ENCODE measurements at places on chromosomes 12 and 14.

DNA sequence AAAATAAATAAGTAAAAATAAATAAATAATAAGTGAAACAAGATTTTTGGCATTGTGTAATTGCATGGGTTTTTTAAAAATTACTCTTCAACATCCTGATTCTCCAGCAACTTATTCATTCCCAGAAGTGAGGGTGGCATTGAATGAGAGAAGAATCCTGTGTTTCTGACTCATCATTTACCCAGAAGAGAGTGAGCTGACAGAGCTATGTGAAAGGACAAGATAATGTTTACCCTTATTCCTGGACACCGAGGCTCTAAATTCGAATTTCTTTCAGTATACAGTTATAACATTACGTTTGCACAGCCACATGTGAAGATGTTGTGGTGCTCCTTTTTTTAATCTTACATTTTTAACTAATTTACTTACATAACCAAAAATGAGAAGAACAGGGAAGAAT is 36.4 kb downstream of the BBS10 start:
- peak; percentile 45 for DNase-seq

DNA sequence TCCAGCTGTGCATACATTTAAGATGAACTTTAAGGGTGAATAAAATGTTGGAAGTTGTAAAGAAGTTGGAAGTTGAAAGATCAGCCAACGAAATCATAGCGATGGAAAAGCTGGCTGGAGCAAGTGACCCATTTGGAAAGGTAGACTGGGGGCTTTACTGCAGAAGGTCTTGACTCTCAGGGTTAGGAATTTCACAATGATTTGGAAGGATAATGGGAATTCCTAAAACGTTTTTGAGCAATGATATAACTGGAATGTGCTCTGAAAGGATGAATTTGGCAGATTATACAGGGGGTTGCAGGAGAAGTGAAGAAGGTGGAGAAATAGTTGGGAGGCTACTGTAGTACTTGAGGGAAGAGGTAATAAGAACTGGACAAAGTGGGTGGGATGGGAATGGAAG is 27.4 kb downstream of the EMP1 start:
- DNase-seq, result no peak

GRCh38 chr12:106004289-106004688 is 134.5 kb downstream of the NUAK1 start:
- no peak for DNase-seq

GRCh38 chr12:3145033-3145432 is 67.9 kb downstream of the TSPAN9 start:
- DNase-seq, result no peak

- DNase-seq, result no peak
Measured at GRCh38 chr14:66842911-66843512, 335.1 kb downstream of the GPHN start.

DNA sequence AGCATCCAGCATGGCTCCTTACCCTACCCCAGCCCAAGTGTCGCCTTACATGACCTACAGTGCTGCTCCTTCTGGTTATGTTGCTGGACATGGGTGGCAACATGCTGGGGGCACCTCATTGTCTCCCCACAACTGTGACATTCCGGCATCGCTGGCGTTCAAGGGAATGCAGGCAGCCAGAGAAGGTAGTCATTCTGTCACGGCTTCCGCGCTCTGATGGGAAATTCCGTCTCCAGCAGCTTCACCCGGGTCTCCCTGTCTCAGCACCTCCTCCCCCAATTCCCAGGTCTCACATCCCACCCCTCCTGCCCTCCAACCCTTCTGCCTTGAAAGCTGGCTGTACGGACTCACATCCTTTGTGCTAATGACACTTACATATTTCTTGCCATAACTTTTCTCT is 14.6 kb downstream of the PAX9 start:
- no peak for DNase-seq

DNA sequence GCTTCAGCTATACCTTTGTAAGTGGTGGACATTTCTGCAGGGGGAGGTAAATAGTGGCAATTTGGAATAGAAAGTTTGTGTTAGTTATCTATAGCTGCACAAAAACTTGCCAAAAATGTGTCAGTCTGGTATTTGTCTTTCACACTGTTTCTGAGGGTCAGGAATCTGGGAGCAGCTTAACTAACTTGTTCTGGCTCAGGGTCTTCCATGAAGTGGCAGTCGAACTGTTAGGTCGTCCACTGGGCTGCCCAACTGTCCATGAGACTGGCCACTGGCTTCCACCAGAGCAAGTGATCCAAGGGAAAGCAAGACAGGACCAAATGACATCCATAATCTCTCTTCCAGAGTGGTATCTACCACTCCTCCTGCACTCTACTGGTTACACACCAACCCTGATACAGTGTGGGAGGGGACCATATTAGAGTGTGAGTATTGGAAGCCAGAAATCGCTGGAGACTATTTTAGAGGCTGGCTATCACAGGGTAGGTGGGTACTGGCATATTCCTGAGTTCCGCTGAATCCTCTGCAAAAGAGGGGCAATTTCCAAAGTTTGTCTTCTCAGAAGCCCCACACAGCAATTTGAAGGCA is 60.9 kb downstream of the DYRK2 start:
- no peak for DNase-seq

DNA sequence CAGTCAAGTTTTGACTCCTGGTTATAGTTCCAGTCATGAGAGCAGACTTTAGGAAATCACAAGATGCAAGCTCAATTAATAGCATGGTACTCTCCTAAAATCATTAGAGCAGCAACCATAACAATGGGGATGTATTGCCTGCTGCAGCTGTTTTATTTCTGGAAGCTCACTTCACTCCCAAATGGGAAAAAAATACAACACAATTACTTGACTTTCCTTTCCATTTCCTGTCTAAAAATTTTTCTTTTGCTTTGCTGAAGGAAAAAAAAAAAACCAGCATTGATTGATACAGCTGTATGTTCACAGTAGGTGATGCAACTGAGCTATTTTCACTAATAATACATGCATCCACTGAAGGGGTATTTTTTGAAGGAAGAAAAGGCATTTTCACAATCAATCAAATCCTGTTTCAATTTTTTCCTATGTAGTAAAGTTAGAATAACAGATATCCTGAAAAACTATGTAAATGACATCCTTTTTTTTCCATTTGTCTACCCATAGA is 143.9 kb upstream of the NOVA1 start:
- DNase-seq, result no peak

- DNase-seq, result no peak
Measured at GRCh38 chr12:22173177-22173576, 127.2 kb downstream of the CMAS start.

DNA sequence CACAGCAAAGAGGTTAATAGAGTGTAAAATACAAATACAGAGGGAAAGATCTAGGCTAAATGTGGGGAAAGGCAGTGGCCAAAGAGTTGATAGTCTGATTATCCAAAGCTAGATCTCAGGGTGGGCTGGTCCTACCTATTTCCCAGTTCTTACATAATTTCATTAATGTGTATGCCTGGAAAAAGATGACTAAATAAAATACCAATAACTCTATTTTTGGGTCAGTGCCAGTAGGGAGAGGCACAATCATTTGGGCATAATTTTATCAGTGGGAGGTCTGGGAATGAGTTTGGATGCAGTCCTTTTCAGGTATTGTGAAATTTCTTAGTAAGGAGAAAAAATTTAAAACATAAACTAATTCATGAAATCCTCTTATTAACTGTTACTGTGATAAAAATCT is 30.6 kb upstream of the CLEC14A start:
- DNase-seq, result no peak

DNA sequence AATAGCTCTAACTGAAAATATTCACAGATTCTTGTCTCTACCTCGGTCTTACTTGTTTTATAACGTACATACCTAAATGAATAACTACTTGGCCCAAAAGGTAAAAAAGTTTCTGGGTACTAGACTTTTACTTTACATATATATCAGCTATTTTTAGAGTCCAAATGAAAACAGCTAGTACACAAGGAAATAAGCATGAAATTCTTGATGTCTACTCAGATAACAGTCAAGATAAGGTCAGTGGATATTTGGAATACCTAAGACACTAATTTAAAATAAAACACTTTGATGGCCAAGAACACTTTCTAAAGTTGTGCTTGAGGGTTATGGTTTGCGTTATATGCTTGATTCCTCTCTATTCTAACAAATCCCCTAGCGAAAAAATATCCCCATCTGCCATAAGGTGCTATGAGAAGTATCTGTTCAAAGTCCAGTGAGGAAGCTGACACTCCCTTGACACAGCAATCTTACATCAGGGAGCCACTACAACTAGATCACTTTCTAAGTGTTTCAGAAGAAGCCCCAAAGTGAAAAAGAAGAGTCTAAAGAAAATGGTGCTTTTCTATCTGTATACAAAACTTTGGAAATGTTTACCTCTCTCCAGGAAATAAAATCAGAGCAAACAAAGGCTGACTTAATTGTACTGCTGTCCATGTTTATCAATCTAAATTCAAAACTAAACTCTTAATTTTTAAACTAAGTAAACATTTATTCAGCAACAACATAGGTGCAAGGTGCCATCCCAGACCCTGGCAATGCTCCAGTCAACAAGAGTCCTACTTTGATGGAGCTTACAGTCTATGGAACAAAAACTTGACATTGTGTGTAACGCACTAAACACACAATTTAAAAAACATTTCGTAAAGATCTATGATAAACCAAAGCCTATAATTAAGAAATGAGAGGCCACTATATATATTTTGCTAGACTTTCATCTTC is 11.7 kb downstream of the PTPN21 start:
- DNase-seq, result no peak

GRCh38 chr12:58270966-58271705 is 329.8 kb downstream of the ATP23 start:
- no peak for DNase-seq

DNA sequence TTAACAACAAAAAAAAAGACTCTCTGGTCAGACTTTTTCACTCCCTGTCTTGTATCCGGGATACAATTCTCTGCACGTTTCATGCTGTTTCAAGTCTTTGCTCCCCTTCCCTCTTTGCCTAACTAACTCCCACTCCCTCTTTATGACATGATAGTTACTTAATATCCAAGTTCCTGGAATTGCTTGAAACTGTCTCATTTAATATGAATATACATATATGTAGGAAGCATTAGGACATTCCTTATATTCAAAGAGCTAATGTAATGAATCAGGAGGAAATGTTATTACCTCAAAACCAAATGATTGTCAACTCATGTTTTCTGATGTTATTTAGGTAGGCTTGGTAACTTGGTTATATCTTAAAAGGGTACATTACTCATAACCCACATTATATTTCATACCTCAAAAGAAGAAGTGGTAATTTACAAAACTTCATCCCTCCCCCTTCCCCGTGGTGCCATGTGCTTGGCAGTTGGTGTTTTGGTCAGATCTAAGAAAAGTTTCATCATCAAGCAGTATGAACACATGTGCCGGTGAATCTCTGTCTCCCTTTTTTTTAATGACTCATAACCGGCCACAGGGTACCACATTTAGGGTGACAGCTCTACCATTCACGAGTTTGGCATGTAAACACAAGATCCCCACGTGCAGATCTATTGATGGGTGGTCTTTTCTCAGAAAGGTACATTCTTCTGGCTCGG is 56.5 kb downstream of the HCAR2 start:
- DNase-seq, result peak; percentile 36

- no peak for DNase-seq
Measured at GRCh38 chr12:108786450-108786849, 55.1 kb upstream of the CORO1C start.

GRCh38 chr14:61571917-61572316 is 123.4 kb upstream of the HIF1A start:
- DNase-seq, result no peak

- peak; percentile 24 for DNase-seq
Measured at GRCh38 chr12:98752726-98753125, 107.6 kb downstream of the APAF1 start.

DNA sequence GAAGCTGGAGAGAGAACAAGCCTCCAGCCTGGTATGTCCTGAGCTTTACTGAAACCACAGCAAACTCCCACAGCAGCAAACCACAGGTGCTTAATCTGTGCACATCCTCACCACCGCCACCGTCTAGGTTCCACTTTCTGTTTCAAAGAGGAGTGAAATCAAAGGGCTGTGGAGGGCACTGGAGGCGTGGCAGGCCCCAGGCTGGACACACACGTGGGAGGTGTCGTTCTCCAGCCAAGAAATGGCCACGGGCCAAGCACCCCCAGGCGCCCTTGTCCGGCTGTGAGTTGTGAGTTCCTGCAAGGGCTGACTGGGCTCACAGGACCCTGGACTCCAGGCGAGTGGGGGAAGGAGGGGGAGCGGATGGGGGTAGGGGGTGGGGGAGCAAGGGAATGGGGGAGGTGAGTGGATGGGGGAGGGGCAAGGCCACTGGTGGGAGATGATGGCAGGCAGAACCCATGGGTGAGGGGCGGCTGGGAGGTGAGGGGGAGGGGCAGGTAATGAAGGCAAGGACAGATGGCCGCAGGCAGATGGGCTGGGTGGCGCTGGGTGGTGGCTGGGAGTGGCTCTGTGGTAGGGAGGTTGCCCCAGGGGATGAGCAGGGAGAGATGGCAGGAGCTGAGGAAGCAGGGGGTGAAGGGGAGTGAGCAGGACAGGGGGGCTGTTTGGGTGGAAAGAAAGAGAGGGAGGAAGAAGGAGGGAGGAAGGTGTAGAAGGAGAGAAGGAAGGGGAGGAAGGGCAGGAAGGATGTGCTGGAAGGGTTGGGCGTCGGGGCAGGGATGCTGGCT is 86.7 kb downstream of the NCOR2 start:
- DNase-seq, result no peak

DNA sequence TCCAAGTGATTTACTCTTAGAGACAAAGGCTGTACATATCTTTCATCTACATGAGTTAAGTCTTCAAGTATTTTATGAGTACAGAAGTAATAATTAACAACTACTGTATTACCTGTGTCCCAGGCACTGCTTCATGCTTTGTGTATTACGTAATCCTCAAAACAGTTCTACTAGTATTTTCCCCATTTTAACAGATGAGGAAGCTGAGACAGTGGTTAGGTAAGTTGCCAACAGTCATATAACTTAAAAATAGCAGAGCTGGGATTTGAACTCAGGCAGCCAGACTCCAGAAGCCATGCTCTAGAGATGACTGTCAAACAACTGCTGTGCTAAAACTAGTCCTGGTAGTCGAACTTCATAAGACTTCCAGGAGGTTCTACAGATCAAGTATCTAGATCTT is 10.7 kb downstream of the TRMT5 start:
- DNase-seq, result no peak

- no peak for DNase-seq
Measured at GRCh38 chr14:91416744-91417119, 888 bp downstream of the CCDC88C start.
